ENCODE measurements at places on chromosomes 5 and 9.
A peak's percentile ranks its signal among the peaks of the same experiment; 100 is the strongest.

DNA sequence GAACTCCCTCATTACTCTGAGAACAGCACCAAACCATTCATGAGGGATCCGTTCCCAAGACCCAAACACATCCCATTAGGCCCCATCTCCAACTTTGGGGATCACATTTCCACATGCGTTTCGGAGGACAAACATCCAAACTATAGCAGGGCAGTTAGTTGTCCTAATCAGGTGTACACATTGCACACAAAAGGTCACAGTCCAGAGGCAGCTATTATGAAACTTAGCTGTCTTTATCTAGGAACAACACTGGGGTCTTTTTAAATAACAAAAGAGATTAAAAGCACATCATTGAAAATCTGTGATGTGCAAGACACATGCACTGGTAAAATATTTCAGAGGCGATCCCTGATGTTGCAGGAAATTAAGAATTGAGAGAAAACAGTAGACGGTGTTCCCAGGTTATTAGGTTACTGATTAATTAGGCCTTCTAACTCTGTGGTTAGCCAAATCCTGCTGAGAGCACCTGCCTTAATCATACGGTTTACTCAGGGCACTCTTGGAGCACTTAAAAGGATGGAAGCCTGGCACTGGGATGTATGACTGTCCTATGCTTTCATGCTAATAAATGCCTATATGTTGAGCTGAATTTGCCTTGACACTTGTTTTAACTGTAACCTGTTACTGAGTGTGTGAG, 1574.5 kb upstream of the WWC1 start:
- no peak for DNase-seq

GRCh38 chr9:116686135-116686534, 970 bp upstream of the TRIM32 start:
- DNase-seq, result no peak

DNA sequence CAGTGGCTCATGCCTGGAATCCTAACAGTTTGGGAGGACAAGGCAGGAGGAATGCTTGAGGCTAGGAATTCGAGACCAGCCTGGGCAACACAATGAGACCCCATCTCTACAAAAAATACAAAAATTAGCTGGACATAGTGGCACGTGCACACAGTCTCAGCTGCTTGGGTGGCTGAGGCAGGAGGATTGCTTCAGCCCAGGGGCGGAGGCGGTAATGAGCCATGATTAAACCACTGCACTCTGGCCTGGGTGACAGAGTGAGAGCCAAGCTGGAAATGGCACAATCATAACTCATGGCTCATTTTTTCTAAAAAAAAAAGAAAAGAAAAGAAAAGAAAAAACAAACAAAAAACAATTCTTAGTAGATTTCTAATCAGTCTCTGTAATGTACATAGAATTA, 446.2 kb downstream of the ELAVL2 start:
- no peak for DNase-seq

GRCh38 chr5:141084487-141084989, 9.9 kb upstream of the PCDHB2 start:
- DNase-seq, result peak; percentile 52

- DNase-seq, result no peak
Observed at GRCh38 chr9:130728721-130729120, 35.1 kb downstream of the EXOSC2 start.

DNA sequence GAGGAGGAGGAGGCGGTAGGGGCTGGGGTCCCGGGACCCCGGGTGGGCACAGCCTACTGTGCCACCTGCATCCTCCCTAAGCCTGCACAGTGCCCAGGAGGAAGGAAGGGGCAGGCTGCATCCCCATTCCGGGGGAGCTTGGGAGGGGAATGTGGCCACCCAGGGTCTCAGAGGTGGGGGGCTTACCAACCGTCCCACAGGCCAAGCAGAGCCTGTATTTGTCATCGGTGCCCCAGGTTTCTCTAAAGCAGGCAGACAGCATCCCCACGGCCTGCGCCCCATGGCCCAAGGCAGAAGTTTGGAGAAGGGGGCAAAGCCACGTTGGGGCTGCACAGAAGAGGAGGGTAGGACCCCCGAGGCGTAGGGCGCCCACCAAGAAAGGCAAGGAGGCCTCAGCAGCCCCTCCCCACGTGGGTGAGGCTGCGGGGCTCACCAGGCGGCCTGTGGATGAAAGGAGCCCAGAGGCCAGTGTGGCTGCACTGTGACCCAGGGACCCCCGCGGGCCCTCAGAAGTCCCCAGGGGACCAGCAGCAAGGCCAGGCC, 507 bp upstream of the GPSM1 start:
- DNase-seq, result no peak

DNA sequence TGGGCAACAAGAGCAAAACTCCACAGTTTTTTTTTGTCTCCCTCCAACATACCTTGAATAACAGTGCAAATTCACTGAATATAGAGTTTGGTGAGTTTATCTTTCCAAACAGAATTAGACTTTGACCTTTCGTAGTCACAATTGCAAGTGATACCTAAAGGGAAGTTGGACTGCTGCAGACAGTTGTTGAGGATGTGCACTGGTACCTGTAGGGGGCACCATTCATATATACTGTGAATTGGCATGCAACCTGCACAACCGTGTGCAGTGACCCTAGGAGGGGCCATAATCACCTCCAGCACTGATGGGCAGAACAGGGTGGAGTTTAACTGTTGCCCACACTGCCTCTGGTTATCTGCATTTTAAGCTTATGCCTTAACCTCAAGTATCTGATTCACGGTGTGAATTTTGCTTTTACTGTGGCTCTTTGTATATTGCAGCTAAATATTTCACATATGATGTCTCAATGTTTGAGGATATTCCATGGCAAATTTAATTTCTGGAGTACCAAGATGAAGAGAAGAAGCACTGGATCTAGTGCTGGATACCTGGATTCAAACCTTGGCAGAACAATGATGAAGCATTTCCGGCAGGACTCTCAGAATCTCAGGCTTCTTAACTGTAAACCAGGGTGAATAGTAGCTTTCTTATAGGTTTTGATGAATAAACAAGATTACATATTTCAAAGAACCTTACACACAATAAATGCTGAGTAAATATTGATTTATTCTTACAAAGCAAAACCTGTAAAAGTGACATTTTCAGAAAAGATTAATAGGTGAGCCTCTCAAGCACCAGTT, 144.3 kb downstream of the ACTBL2 start:
- no peak for DNase-seq

- DNase-seq, result no peak
Observed at GRCh38 chr5:137069358-137069757, 429.8 kb downstream of the SPOCK1 start.

DNA sequence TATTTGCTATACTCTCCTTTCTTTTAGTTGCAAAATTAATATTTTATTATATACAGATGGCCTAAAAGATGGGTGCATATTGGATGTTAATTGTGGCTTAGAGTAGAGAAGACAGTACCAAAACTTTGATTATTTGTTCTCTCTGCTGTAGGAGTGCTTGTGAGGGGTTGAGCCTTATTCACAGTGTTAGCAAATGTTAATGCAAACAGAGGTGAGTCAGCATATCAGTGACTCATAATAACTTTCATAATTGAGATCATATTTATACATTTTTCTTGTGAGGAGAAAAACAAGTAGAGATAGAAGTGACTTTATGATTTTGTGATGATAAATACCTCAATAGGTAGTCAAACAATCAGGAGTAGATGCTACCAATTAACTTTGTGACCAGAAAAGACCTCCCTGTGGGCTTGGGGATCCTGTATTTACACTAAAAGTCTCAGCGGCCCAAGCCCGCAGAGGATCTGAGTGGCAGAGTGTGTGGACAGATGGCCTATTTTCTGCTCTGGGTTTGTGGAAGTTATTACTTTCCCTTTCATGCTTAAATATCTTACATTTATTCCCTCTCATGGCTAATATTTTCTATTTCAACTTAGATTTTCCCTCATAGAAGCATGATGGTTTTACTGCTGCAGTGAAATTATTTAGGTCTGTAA, 226.5 kb downstream of the TAF11L14 start:
- DNase-seq, result peak; percentile 25

DNA sequence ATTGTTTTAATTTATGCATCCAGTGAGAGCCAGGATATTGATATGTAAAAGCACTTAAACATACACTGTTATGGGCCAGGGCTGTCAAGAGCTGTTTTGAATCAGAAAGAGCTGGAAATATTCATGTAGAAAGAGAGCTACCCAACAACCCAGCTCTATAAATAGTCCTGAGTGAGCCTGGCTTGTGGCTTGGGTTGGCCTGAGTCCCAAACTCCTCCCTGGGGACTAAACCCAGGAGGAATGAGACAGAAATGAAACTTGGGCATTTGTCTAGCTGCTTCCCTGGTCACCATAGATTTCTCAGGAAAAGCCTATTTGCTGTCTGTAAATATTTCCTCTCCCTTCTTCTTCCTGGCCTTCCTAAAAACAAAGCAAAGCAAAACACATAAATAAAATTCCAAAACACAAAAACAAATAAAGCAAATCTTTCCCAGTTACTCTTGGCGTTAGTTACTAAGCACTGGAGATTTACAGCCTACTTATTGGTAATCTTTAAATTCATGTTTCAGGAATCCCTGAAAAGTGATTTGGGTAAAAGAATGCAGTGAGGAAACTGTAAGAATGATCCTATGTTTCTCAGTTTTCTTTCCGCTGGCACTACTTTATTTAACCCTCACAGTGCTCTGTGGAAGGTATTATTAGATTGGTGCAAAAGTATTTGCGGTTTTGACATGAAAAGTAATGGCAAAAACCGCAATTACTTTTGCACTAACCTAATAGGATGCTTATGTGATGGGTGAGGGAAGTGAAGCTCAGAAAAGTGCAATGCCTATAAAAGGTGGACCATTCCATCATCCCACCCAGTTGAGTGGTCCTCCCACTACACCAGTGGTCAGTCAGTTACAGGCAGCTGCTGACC, 111.8 kb downstream of the CARTPT start:
- DNase-seq, result peak; percentile 73

GRCh38 chr9:76893395-76893932, 12.4 kb downstream of the PRUNE2 start:
- DNase-seq, result no peak

- DNase-seq, result no peak
Observed at GRCh38 chr9:29422438-29422837, 1849.2 kb upstream of the C9orf72 start.

Data from DMS 273 treated with DMSO at 0.1 percent for 48 hours (cell line).